Transverse colon (tissue), 4 donors: ENCODE measurements at places on chromosomes 11 and 22.

GRCh38 chr11:58927393-58928106, 11.7 kb upstream of the GLYATL1 start:
- peak; percentile 43 for DNase-seq
- no peaks in the 10 kb centered on the region for H3K36me3 ChIP-seq
- peaks cover 6% of the 10 kb centered on the region for H3K27me3 ChIP-seq
- H3K4me1 ChIP-seq, result peaks cover 21% of the 10 kb centered on the region
- no peak overlapping the region for H3K4me3 ChIP-seq
- no peak overlapping the region for H3K27ac ChIP-seq

- no peak for DNase-seq
- H3K36me3 ChIP-seq, result no peaks in the 10 kb centered on the region
- H3K27ac ChIP-seq, result no peak overlapping the region
- H3K27me3 ChIP-seq, result peaks cover 25% of the 10 kb centered on the region
These were observed 55.1 kb downstream of the BTG4 start for GRCh38 chr11:111456859-111457730.

DNA sequence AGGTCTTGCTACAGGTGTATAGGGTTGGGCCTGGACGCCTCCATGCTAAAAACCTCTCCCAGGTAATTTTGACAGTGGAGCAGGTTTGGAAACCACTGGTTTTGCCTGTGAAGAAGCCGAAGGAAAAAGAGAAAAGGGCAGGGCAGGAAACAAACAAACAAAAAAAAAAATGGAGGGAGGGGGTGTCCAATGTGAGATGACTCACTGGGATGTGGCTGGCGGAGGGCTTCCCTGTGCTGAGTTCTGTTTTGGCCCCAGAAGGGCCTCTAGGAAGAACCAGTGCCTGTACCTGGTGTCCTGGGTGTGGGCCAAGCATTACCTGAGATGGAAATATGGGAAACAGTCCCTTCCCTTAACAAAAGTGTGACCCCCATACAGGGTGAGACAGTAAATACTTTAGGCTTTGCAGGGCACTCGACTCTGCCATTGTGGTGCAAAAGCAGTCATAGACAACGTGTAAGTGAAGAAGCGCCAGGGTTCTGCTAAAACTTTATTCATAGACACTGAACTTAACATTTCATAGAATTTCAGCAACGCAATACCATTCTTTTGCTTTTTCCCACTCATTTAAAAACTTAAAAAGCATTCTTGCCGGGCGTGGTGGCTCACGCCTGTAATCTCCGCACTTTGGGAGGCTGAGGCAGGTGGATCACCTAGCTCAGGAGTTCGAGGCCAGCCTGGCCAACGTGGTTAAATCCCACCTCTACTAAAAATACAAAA, 9.5 kb upstream of the DGKZ start:
- H3K36me3 ChIP-seq, result no peaks in the 10 kb centered on the region
- no peak overlapping the region for H3K27ac ChIP-seq
- no peak overlapping the region for H3K4me3 ChIP-seq
- peaks cover 23% of the 10 kb centered on the region for H3K27me3 ChIP-seq
- peaks cover 35% of the 10 kb centered on the region for H3K4me1 ChIP-seq
- DNase-seq, result no peak

DNA sequence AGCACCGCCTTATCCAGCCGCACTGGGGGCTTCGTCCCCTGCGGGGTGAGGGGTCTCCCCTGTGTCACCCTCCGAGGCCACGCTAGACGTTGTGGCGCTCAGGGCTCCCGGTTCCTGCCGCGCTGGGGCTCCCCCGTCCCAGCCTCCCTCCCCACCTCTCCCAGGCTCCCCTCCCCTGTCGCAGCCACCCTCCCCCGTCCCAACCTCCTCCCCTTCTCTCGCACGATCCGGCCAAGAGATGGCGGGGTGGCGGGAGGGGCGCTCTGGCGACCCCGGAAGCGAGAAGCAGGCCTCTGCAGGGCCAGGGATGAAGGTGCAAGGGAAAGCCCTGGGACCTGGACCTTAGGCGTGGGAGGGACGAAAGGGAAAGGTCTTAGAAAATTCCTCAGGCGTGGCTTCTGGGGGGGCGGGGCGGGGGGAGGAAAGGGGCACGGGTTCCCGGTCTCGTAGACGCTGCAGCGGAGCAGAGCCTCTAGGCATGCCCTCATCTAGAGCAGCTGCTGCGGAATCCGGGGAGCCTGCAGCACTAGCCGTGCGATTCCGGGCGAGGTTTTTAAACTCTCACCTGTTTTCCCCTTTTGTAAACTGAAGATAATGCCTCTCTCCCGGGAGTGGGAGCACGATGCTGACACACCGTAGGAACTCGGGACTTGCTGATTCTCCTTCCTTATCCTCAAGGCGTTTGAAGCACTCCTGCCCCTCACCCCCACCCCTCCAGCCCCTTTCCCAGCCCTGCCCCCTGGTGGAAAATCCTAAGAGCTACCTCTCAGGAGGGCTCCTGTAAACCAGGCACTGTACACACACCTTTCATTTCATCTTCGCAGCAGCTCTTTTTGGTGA, 14.4 kb downstream of the KCNJ5 start:
- H3K36me3 ChIP-seq, result no peaks in the 10 kb centered on the region
- H3K4me3 ChIP-seq, result peak overlapping the region; percentile 47
- DNase-seq, result peak; percentile 43
- H3K27me3 ChIP-seq, result peaks cover 5% of the 10 kb centered on the region
- peaks cover 21% of the 10 kb centered on the region for H3K4me1 ChIP-seq

DNA sequence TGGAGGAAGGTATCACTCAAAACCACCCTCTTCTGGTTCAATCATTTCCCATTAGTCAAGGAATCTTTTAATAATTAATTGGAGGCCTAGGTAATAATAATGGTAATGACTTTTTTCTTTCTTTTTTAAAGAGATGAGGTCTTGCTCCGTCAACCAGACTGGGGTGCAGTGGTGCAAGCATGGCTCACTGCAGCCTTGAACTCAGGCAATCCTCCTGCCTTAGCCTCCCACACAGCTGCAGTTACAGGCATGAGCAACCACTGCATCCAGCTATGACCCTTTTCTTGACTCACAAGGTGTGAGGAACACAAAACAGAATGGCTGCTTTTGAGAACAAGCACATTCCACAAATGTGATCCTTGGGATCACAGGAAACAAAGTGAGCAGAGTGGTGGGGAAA, 3.6 kb downstream of the POLDIP3 start:
- no peak overlapping the region for H3K27ac ChIP-seq
- H3K4me1 ChIP-seq, result peaks cover 37% of the 10 kb centered on the region
- no peak for DNase-seq
- no peaks in the 10 kb centered on the region for H3K27me3 ChIP-seq
- H3K36me3 ChIP-seq, result no peaks in the 10 kb centered on the region

DNA sequence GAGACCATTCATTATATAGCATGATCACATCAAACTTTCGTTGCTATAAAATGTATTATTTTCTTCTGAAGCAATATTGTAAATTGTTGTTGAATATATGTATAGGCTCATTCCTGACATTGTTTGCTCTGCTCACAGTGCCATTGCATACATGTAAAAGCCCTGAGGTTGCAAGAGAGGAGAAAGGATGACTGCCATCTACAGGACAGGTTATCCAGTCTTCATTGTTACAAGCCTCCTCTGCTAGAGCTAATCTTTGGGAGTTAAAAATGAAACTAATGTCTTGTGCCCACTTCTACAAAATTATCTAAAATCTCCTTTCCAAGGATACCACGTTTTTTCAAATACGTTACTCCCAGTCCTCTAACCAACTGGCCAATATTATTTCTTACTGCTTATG, 16.4 kb upstream of the OR5AL1 start:
- no peak overlapping the region for H3K27ac ChIP-seq
- no peaks in the 10 kb centered on the region for H3K4me1 ChIP-seq
- no peaks in the 10 kb centered on the region for H3K27me3 ChIP-seq
- no peak for DNase-seq

- DNase-seq, result peak; percentile 40
- no peaks in the 10 kb centered on the region for H3K36me3 ChIP-seq
- no peaks in the 10 kb centered on the region for H3K27me3 ChIP-seq
- H3K4me1 ChIP-seq, result peaks cover 6% of the 10 kb centered on the region
These were observed 69.7 kb upstream of the BMAL1 start for GRCh38 chr11:13207665-13208594.

GRCh38 chr11:9462172-9462799, 1.5 kb downstream of the ZNF143 start:
- H3K27me3 ChIP-seq, result no peaks in the 10 kb centered on the region
- no peaks in the 10 kb centered on the region for H3K36me3 ChIP-seq
- no peak for DNase-seq
- peak overlapping the region; percentile 99 for H3K27ac ChIP-seq
- H3K4me1 ChIP-seq, result peaks cover 17% of the 10 kb centered on the region

GRCh38 chr22:35987487-35987886, 41.1 kb downstream of the RBFOX2 start:
- H3K36me3 ChIP-seq, result no peaks in the 10 kb centered on the region
- no peak overlapping the region for H3K27ac ChIP-seq
- no peak for DNase-seq
- no peak overlapping the region for H3K4me3 ChIP-seq
- H3K4me1 ChIP-seq, result peaks cover 18% of the 10 kb centered on the region
- no peaks in the 10 kb centered on the region for H3K27me3 ChIP-seq

DNA sequence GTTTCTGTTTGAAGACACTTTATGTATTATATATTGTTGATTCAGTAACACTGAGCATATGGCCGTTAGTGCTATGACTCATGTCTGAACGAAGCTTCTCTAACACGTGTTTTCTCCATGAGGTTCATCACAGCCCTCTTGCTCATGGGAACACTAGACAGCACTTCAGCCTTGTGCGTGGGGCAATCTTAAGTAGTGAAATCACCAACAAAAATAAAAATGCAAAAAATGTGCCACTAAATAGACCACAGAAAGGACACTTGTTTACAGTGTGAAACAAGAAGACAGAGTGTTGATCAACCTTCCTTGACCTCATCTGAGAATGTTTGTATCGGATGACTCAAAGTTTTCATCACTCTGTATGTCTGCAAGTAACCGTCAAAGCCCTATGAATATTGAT, 94.5 kb downstream of the FDX1 start:
- H3K27ac ChIP-seq, result no peak overlapping the region
- H3K4me3 ChIP-seq, result no peak overlapping the region
- no peaks in the 10 kb centered on the region for H3K27me3 ChIP-seq
- no peaks in the 10 kb centered on the region for H3K4me1 ChIP-seq
- no peaks in the 10 kb centered on the region for H3K36me3 ChIP-seq

- no peak overlapping the region for H3K4me3 ChIP-seq
- no peaks in the 10 kb centered on the region for H3K36me3 ChIP-seq
- no peak for DNase-seq
- peaks cover 54% of the 10 kb centered on the region for H3K27me3 ChIP-seq
- H3K27ac ChIP-seq, result peak overlapping the region; percentile 89
These were observed 1.2 kb upstream of the MPPED2 start for GRCh38 chr11:30587269-30587812.

DNA sequence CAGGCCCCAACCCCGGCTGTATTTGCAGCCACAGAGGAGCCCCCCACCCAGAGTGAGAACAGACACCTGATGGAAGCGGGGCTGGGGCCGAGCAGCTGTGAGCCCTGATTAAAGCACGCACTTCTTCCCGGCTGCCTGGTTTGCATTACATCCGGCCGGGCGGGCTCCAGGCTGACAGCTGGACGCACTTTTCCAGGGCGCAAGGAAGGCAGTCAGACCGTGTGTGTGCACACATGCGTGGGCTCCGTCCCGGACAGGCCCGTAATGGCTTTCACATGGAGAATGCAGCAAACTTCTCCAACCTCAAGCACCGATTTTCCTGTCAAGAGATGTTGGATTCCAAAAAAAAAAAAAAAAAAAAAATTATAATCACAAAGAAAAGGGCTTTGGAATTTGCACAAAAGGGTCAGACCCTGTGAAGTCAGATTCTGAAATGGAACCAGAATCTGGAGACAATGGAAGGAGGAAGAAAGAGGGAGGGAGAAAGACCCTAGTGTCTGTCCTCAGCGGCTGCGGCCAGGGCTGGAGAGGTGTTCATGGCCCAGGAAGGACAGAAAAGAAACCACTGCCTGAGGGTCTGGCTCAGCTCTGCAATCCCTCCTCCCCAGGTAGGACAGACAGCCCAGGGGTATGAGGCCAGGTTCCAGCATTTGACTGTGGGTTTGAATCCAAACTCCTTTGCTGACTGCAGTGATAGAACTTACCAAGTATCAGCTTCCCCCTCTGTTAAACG, 365.5 kb downstream of the MN1 start:
- H3K4me3 ChIP-seq, result no peak overlapping the region
- no peaks in the 10 kb centered on the region for H3K36me3 ChIP-seq
- no peak overlapping the region for H3K27ac ChIP-seq
- H3K27me3 ChIP-seq, result no peaks in the 10 kb centered on the region
- H3K4me1 ChIP-seq, result no peaks in the 10 kb centered on the region

GRCh38 chr22:41927813-41928212, 1.2 kb upstream of the TNFRSF13C start:
- no peak for DNase-seq
- peaks cover 44% of the 10 kb centered on the region for H3K27me3 ChIP-seq
- H3K36me3 ChIP-seq, result no peaks in the 10 kb centered on the region
- no peak overlapping the region for H3K27ac ChIP-seq
- H3K4me3 ChIP-seq, result no peak overlapping the region

DNA sequence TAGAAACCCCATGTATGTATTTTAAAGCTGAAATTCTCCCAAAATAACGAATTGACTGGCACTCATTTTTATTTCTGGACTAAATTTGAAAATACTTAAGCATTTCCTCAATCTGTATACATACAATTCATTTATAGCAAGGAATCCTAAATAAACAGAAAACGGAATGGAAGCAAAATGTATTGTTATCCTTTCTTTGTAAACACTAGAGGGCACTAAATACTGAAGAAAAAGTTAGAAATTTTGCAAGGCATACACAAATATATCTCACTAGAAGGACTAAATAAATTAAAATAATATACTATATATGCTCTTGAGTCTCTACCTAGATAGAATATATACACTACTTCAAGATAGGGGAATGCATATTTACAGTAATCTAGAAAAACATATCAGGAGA, 23.1 kb upstream of the ANO5 start:
- no peaks in the 10 kb centered on the region for H3K27me3 ChIP-seq
- no peak overlapping the region for H3K27ac ChIP-seq
- no peaks in the 10 kb centered on the region for H3K4me1 ChIP-seq
- DNase-seq, result no peak
- H3K36me3 ChIP-seq, result no peaks in the 10 kb centered on the region

DNA sequence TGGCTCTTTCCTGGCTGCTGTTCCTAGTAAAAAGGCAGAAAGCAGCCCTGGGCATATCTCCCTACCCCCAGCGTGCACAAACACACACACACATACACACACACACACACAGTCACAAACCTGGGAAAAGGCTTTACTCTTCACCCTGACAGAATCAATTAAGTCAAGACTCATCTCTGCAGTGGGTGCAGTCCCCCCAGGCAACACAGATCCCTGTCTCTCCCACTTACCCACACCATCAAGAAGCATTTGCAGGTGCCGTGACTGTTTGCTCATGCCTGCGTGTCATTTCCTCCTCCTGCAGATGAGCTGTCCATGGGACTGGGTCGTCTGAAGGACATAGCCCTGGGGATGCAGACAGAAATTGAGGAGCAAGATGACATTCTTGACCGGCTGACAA, 28.6 kb downstream of the SNAP29 start:
- DNase-seq, result no peak
- no peak overlapping the region for H3K27ac ChIP-seq
- no peak overlapping the region for H3K4me3 ChIP-seq

DNA sequence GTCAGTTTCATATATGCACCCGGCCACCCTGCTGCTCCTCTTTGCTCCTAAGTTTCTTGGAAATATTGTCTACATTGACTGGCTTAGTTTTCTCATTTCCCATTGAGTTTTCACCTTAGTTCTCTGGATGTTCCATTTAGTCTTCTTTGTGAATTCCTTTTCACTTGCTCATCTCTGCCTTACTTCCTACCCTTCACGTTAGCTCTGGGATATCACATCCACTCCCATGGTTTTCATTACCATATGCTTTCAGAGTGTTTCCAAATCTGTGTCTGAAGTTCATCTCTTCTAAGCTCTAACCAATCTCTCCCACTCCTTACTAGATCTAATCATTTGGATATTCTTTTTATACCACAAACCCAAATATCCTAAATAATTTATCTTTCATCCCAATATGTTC, 226.4 kb downstream of the FAM76B start:
- no peaks in the 10 kb centered on the region for H3K27me3 ChIP-seq
- H3K4me1 ChIP-seq, result no peaks in the 10 kb centered on the region
